ENCODE measurements at places on chromosomes 1 and 21.

GRCh38 chr1:119962296-119962968 lies 66.1 kb upstream of the ADAM30 start:
- DNase-seq: no peak

DNA sequence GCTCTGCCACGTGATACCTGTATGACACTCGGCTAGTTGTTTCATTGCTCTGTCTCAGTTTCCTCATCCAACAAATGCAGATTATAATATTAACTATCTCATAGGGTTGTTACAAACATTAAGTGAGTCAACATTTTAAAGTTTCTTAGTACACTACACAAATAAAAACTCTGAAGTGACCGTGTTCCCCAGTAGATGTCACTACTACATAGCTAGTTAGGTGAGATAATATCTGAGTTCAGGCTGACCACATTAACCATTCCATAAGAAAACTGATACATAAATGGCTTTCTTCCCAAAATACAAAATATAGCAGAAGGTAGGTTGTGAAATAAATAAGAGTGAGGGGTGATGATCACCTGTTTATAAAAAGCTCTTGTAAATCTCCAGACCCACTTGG lies 214.1 kb downstream of the NUF2 start:
- no peak for DNase-seq

DNA sequence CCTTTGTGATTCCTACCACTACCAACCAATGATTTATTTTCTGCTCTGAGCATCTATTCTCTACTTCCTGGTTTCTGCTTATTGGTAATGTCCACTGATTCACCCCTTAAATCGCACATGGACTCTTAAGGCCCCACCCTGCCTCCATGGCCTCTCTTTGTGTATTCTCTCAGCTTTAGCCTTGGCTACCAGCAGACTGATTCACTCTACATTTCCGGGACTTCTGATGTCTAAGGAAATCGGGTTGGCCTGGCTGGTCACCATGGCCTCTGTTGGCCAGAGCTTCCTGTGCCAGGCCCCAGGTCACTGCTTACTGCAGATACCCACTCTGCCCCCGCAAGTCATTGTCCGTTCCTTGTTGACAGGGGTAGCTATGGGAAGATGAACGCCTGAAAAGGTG lies 40.9 kb downstream of the PDPN start:
- no peak for DNase-seq

GRCh38 chr1:243251539-243251938 lies 3.5 kb downstream of the CEP170 start:
- DNase-seq: no peak

- DNase-seq: no peak
Measured at GRCh38 chr1:34213956-34214355, 37.2 kb downstream of the C1orf94 start.

GRCh38 chr1:204262506-204263253 lies 48.9 kb upstream of the GOLT1A start:
- DNase-seq: no peak

- no peak for DNase-seq
Measured at GRCh38 chr1:56617141-56617540, 28.0 kb upstream of the PRKAA2 start.

DNA sequence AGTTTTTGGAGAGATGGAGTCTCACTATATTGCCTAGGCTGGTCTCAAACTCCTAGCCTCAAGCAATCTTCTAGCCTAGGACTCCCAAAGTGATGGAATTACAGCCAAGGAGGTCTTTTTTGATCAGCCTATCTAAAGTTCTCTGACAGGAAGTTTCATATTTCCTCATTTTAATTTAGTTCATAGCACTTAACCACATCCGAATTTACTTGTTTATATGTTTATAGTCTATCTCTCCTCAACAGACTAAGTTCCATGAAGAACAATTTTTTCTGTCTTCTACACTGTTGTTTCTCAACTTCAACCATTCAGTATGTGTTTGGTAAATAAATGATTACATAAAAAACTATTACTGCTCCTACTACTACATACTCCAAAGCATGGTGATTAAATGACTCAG lies 47.9 kb downstream of the GON4L start:
- no peak for DNase-seq

DNA sequence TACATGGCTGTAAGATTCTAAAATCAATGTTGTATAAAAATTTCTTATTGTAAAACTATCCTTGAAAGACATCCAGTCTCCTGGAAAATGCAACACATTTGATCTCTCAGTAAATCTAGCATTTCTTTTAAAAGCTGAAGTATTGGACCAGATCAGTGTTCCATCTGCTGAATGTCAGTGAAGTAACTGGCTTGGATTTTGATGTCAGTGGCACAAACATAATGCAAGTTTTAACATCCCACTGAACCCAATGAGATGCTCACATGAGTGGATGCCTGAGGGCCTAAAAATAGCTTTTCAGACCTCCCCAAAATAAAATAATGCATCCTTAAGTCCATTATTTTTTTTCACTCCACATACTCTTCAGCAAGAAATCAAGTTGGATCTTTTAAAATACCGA lies 1432.2 kb downstream of the MRPL39 start:
- DNase-seq: no peak

DNA sequence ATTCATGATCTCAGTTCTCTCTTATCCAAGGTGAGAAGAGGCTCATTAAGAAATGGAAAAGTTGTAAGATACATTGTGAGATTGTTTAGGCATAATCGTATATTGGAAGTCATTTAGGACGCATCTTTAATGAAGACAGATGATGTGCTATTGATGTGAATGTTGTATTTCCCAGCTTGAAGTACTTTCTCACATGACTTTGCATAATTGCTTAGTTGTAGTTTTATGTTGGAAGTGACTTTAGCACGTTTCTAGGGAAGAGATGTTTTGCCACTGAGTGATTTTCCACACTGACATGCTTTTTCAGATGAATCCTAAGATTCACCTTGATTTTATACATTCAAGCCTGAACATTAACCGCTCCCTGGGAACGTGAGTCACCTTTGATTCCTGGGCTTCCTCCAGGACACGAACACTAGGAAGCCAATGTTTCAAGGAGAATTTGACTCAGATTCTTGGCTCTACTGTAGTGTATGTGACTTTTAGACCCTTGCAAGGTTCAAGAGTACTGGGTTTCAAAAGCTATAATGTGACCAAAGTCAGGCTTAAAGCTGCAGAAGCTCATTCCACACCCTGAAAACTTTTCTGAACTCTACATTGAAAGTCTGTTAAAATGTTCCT lies 27.9 kb downstream of the ANGEL2 start:
- DNase-seq: no peak

All from esophagus squamous epithelium (tissue), 5 donors.